ENCODE measurements at places on chromosomes 7 and 10. TPM values are rescaled to one million over a fixed set of nuclear protein-coding genes. Genes with fewer than 3 reads are reported as not detected.

GRCh38 chr7:155979566-155979965, 167.3 kb upstream of the SHH start:
- no peak for DNase-seq

The ASB15 gene
- polyA plus RNA-seq = not detected

GRCh38 chr7:50560865-50561351, 4.3 kb downstream of the DDC start:
- DNase-seq = peak; percentile 91

The CALCR gene
- polyA plus RNA-seq = 0.12 TPM

- no peak for DNase-seq
Measured at GRCh38 chr7:7203813-7204575, 21.6 kb downstream of the C1GALT1 start.

DNA sequence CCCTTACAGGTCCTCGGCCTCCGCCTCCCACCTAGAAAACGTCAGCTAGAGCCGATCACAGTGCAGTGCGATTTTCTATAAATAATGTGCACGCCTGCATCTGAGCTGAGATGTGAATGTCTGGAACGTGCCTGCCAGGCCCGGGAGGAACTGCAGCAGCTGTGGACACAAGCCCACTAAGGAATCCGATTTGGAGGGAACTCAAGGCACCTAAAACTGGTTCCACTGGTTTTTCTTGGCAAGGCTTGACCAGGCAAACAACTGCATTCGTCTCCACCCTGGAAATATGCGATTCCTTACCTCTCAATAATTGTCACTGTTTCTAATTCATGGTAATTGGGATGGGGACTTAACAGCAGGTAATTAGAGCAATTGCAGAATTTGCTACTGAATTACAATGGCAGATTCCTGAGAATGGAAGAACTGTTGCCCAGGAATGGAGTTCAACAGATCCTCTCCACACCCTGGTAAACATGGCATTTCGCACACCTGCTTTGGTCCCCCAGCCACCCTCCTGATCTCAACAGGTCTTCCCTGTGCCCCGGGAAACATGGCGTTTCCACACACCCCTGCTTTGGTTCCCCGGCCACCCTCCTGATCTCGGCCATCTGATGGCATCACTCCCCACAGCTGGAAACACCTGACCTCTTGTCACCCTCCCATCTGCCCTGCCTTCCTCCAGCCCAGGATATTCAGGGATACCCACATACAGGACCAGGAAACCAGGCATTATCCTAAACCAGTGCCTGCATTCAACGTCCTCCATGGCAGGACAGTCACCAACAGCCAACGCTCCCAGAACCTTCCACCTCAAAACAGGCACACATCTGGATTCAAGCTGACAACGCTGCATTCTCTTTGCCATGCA, 76.0 kb downstream of the DIP2C start:
- DNase-seq = no peak

- DNase-seq = peak; percentile 84
Measured at GRCh38 chr7:1950452-1951158, 280.5 kb downstream of the ELFN1 start.

DNA sequence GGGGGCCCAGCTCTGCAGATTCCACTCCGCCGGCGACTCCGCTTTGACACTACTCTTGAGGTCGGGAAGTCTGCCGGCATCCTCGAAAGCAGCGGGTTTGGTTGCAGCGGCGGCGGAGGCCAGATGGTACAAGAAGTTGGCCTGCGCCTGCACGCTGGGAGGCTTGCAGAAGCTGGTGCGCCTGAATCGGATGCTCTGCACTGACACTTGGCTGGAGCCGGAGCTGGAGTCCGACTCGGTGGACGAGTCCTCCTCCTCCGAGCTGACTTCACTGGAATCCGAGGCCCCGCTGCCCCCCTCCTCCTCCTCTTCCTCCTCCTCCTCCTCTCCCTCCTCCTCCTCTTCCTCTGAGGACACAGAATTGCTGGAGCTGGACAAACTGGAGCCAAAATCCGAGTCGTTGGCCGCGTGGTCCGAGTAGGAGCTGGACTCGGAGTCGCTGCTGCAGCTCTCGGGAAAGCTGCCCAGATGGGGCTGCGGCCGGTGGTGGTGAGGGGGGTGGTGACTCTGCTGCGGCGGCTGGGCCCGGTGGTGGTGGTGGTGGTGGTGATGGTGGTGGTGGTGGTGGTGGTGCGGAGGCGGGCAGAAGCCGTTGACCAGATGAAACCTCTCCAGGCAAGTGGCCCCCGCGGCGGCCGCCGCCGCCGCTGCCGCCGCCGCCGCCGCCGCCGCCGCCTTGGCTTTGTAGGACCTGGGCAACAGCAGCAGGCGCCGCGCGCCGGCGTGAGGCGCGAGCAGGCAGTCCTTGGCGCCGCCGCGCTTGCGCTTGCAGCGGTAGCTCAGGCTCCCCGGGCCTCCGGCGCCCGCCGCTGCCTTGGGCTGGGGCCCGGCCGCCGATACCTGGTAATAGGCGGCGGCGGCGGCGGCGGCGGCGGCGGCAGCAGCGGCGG, 9.0 kb downstream of the SKIDA1 start:
- peak; percentile 67 for DNase-seq

The ITIH5 gene
- polyA plus RNA-seq = 0.05 TPM

DNA sequence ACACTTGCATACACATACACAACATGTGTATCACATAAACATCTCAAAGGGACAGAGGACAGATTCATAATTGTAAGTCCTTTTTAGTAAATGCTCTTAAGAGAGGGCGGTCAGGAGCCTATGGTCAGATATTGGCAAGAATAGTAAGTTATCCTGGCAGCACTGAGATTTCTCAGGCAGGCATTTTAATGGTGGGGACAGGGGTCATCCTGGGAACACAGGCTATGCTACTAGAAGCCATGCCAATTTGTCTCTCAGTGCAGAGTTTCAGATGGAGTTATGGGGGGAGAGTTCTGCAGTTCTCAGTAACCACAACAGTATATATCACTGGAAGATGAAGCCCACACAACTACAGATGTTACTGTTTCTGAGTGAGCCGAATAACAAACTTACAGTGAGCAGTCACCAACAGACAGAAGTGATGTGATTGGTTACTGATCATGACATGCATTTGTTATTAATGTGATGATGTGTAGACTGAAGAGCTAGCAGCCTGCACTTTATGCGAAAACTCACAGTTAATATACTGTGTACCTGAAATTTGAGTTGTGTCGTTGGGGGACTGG, 16.4 kb downstream of the ZNF487 start:
- DNase-seq = no peak

The AKR1C8 gene
- polyA plus RNA-seq = not detected

- DNase-seq = no peak
Measured at GRCh38 chr7:50431722-50432305, 18.3 kb downstream of the FIGNL1 start.

DNA sequence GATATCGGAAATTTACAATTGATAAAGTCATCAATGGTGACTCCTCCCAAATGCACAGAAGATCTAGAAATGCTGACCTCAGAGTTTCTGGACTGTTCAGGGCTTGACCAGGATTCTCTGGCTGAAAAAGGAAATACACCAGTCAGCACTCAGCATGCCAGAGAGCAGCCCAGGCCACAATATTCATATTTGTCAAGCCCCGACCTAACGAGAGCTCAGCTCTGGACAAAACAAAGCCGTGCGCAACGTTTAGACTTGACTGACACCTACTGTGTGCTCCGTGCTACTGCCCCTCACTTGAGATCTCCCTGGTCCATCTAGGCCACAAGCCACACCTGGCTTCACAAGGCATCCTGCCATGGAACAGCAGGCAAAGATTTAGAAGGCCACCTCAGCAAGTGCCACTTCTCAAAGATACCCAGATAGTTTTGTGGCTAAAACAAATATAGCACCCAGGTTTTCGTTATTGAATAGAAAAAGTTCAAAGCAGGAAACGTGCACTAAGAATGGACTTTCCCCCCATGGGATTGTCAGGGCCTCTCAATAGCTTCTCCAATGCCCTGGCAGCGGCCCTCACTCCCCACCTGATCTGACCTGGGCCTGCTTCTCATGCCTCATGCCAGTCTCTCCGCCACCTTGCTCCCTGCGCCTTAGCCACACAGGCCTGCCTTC, 218.3 kb downstream of the FAM107B start:
- no peak for DNase-seq

The DNAJB6 gene
- polyA plus RNA-seq = 176 TPM

DNA sequence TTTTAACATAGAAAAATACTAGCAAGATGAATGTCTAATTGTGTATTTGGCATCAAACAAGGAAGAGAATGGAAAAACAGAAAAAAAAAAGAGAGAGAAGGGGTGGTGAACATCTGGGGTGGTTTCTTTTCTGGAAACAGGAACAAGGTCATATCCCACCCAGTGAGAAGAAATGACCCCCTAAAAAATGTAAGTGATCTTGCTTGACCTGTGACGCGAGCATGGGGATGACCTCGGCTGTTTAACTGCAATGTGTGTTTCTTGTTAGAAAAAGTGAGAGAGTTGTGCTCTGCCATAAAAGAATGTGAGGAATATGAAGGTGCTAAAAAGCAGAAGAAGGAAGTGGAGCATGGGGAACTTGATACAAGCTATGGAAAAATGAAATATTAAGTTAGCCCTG, 258.5 kb downstream of the AGMO start:
- no peak for DNase-seq

The COBL gene
- not detected for polyA plus RNA-seq

The OR2A42 gene
- not detected for polyA plus RNA-seq

DNA sequence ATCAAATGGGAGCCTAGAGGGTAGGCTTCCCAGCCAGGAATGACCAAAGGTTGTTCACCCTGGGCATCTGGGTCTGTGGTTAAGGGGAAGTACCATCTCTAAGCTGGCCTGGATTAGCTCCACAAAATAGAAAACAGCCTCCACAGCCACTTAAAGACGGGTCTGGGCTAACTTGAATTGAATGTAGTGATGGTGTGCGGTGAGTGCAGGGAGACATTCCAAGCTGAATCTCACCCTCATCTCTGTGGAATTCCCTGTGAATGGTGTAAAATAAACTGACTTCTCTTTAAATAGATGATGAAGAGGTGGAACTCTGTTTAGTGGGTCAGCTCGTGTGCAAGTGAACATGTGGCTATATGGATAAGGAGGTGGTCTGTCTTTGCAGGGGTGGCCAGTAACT, 251.0 kb downstream of the DYNC1I1 start:
- no peak for DNase-seq

All from SK-N-SH (cell line).